ENCODE measurements at places on chromosomes 3 and 15. TPM values are rescaled to one million over a fixed set of nuclear protein-coding genes. Genes with fewer than 3 reads are reported as not detected.

- no peak overlapping the region for H3K27ac ChIP-seq
- peaks cover 3% of the 10 kb centered on the region for H3K4me1 ChIP-seq
- no peaks in the 10 kb centered on the region for H3K27me3 ChIP-seq
- DNase-seq = no peak
- no peak overlapping the region for H3K4me3 ChIP-seq
- H3K36me3 ChIP-seq = no peaks in the 10 kb centered on the region
Observed at GRCh38 chr3:110933821-110934426, 137.7 kb upstream of the NECTIN3 start.

Gene PTPRG
- 52.1 TPM for total RNA-seq

DNA sequence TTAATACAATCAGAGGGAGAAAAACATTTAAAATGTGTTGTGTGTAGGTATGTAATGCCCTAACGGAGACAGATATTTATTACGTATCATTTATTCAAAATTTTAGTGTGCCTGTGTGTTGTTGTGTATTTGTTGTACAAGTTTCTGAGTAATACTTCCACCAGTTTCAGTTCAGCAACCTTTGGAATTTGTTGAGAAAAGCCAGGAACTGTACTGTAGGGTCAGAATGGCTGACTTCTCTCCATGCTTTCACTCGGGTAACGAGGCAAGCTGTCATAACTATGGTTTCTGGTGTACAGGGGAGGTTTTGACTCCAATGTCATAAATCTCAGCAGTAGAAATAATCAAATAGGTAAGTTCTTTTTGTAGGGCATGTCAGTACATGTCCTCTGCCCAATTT lies 23.8 kb upstream of the CNTN6 start:
- no peak overlapping the region for H3K4me3 ChIP-seq
- H3K36me3 ChIP-seq = no peaks in the 10 kb centered on the region
- DNase-seq = no peak
- peaks cover 9% of the 10 kb centered on the region for H3K4me1 ChIP-seq
- H3K27me3 ChIP-seq = no peaks in the 10 kb centered on the region
- no peak overlapping the region for H3K27ac ChIP-seq

DNA sequence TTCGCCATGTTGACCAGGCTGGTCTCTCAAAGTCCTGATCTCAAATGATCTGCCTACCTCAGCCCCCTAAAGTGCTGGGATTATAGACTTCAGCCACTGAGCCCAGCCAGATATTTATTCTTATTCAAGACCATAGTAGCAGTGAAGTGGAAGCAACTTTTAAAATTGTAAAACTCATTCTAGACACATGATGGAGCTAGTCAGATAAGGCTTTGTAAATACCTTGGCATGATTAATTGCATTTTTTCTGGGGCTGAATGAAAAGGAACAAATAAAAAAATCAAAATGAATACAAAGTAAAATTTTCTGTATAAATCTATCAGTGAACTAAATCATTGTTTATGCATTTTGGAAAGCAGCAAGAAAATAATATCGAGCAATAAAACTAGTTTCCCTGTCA lies 4.1 kb upstream of the MYO1E start:
- H3K27ac ChIP-seq = no peak overlapping the region
- peaks cover 6% of the 10 kb centered on the region for H3K27me3 ChIP-seq
- no peak for DNase-seq
- peaks cover 13% of the 10 kb centered on the region for H3K4me1 ChIP-seq
- no peaks in the 10 kb centered on the region for H3K36me3 ChIP-seq

GRCh38 chr3:127368186-127369032 lies 80.6 kb upstream of the PRR20G start:
- H3K4me1 ChIP-seq = peaks cover 11% of the 10 kb centered on the region
- no peaks in the 10 kb centered on the region for H3K36me3 ChIP-seq
- peaks cover 8% of the 10 kb centered on the region for H3K27me3 ChIP-seq
- no peak overlapping the region for H3K4me3 ChIP-seq
- H3K27ac ChIP-seq = no peak overlapping the region
- no peak for DNase-seq
